Activated T-cell treated with anti-CD3 and anti-CD28 coated beads, Interleukin-2, amount 50 U/mL, for 4 hours (primary cell): ENCODE measurements at places on chromosomes 5 and 9. TPM values are rescaled to one million over a fixed set of nuclear protein-coding genes. Genes with fewer than 3 reads are reported as not detected.

NKD2 gene
- 0.58 TPM for total RNA-seq

ZNF169 gene
- total RNA-seq, result 3.7 TPM

ASTN2 gene
- total RNA-seq, result 1.7 TPM

GABRA1 gene
- total RNA-seq, result not detected

ZNF367 gene
- 30.0 TPM for total RNA-seq

ERCC6L2 gene
- 24.4 TPM for total RNA-seq

ADRA1B gene
- total RNA-seq, result 0.43 TPM

SCGB3A1 gene
- total RNA-seq, result not detected

HRCT1 gene
- not detected for total RNA-seq

C5orf58 gene
- not detected for total RNA-seq

AGXT2 gene
- total RNA-seq, result not detected

TCF7 gene
- 37.3 TPM for total RNA-seq

CDC20B gene
- not detected for total RNA-seq

LPAR1 gene
- total RNA-seq, result 0.13 TPM

OBP2B gene
- total RNA-seq, result not detected

SMIM33 gene
- not detected for total RNA-seq

ZFAND5 gene
- 141 TPM for total RNA-seq

PGM5 gene
- total RNA-seq, result not detected

CNTFR gene
- total RNA-seq, result 0.18 TPM

BRD8 gene
- 30.4 TPM for total RNA-seq

SEMA5A gene
- total RNA-seq, result 0.03 TPM

CAPSL gene
- total RNA-seq, result 0.87 TPM

TRIM41 gene
- 38.3 TPM for total RNA-seq

FBP2 gene
- not detected for total RNA-seq

MYMK gene
- not detected for total RNA-seq

GALT gene
- 37.7 TPM for total RNA-seq

NME5 gene
- not detected for total RNA-seq

RBM18 gene
- total RNA-seq, result 32.4 TPM
